ENCODE measurements at places on chromosomes 4 and X.

DNA sequence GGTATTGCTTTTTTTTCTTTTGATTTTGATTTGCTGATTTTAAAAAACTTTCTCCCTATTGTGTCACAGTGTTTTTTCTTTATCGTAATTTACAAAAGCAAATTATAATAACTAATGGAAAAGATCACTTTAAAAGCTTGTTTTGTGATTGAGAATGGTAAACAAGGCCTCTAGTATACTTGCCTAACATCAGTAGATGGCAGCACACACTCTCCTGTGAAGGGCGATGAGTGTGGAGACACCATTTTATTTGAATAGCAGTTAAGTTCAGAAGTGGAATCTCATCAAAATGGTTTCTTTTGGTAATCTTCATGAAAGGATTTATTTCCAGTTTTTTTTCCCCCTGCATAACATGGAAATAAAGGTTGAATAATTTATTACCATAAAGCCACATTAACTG lies 72.3 kb downstream of the PAK3 start:
- DNase-seq: peak; percentile 10

GRCh38 chr4:94714365-94715160 lies 43.2 kb upstream of the BMPR1B start:
- DNase-seq: peak; percentile 70

DNA sequence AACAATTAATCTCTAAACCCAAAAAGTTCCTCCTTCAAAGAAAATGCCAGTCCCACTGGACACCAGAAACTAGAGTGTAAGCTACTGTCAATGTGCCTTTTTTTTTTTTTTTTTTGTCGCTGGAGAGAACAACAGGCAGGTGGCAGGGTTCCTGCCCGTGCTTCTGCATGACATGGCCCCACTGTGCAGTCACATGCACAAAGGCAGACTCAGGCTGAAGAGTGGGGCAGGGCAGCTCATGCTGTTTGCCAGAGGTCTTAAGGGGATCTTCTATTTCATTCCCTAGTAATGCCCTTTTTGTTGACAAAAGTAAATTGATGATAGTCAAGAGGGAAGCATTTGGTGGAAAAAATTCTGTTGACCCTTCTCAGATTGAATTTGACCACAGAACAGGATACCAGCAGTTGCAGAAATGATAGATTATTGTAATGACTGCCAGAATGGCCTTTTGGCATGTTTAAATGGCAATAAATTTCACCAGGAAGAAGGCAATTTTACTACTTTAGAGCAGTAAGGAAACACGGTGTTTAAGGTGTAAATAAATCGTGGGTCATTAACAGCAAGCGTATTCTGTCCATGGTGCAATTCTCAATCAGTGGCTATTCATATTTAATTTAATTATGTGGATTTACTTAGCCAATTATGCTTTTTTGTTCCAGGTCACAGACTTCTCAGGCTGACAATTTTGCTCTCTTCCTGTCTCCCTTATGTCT lies 80.9 kb downstream of the NKX6-1 start:
- DNase-seq: no peak

DNA sequence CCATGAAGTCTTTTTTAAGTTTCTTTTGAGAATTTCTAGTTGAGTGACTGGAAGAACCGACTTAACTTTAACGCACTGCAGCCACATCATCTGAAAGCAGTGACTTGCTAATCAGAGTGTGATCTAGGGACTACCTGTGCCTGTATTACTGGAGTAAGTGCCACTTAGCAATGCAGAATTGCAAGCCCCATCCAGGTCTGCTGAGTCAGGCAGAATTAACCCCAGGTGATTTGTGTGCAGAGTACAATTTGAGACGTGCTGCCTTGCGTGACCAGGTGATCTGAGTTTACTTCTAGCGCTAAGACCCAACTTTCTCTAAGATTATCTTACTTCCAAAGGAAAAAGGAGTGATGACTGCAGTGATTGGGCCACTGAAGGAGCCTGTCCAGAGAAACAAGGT lies 85.3 kb downstream of the CLCN4 start:
- no peak for DNase-seq

- peak; percentile 78 for DNase-seq
These were observed 2184.4 kb upstream of the TENM3 start for GRCh38 chr4:180058691-180059215.

GRCh38 chrX:41178201-41178600 lies 93.0 kb downstream of the USP9X start:
- DNase-seq: no peak

- no peak for DNase-seq
These were observed 64.5 kb downstream of the GPC4 start for GRCh38 chrX:133350751-133351150.

DNA sequence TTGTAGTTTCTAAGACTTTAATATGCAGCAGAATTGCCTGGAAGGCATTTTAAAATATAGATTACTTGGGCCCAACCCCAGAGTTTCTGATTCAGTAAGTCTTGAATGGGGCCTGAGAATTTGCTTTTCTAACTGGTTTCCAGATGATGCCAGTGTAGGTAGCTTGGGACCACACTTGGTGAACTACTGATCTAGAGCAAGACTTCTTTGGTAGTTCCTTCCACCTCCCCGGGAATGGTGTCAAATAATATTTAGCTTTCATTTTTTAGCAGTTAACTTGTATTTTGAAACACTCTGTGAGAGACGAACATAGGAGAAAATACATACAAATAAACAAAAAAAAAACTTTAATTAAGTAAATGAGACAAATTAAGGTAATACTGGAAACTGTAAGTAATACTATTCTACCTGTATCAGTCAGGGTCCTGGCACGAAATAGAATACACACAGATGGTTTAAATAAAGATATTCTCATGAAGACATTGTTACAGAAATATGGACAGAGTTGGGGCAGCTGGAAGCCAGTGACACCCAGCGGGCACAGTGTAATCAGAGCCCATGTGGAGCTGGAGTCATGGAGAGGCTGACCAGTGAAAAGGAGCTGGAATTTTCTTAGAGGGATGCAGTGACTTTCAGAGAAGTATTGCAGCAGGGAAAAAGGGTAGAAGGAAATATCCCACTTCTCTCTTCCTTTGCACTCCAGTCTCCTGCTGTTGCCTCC lies 905.7 kb downstream of the CCSER1 start:
- no peak for DNase-seq

- no peak for DNase-seq
These were observed 118.2 kb downstream of the PHEX start for GRCh38 chrX:22150371-22150770.

DNA sequence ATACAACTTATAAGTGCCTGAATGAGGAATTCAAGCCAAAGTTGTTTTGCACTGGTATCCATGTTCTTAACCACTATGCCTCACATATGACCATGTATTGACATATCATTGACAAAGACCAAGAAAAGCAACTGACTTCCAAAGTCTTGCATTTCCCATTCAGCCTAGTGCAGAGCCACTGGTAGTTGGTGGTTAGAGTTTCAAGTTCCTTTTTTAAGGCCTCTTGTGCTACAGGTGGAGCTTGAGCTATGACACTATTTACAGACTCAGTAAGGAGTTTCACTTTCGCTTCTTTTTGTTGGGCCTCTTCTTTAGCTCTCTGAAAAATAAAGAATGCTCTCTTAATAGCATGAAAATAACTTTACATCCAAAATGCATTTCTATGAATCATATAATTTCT lies 763.0 kb downstream of the DMD start:
- DNase-seq: peak; percentile 29

Data from fibroblast of lung (primary cell).